Left renal pelvis (tissue), 4 donors: ENCODE measurements at places on chromosomes 11 and 22.

GRCh38 chr11:114883472-114883871, 205.1 kb downstream of the NXPE2 start:
- DNase-seq = no peak

GRCh38 chr22:39173787-39174497, 21.5 kb upstream of the CBX7 start:
- DNase-seq = no peak

DNA sequence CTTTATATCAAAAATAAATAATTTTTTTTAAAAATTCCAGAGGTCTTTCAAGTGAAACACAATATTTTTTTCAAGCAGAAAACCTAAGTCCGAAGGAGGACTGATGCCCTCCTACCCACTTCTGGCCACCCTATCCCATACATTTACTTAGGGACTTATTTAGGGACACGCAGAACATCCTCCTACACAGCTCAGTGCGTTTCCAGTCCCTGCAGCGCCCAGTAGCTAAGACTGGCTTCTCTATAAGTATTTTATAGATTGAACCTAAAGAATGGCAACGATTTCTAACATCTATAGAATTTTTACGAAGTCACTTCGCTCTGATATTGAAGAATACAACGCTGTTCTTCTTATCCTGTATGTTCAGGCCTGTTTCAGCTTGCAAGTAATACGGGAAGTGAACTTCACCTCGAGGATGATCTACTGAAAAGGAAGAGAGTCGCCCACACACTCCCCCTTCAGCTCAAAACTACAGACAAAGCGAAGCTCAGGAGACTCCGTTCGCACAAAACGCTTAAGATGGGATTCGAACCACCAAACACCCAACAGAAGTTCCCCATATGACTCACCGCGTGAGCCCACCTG, 328 bp downstream of the CHEK2 start:
- DNase-seq = no peak

DNA sequence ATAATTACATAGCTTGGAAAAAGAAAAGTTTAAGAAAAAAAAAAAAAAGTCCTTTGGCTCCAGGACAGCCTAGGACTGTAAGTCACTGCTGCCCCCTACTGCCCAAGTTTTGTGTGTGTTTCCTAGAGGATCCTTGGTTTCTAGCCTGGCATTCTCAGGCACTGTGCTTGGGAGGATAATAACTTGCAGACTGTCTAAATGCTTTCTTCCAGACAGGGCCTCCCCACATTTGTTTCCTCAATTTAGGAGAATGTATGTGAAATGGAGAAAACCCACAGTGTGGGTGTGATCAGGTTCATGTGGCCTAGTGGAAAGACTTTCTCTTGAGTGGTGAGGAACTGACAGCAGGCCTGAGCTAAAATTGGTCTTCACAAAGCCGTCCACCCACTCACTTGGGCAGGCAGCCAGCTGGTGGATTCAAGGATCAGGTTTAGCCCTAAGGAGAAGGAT, 191.0 kb downstream of the NAV2 start:
- peak; percentile 55 for DNase-seq

DNA sequence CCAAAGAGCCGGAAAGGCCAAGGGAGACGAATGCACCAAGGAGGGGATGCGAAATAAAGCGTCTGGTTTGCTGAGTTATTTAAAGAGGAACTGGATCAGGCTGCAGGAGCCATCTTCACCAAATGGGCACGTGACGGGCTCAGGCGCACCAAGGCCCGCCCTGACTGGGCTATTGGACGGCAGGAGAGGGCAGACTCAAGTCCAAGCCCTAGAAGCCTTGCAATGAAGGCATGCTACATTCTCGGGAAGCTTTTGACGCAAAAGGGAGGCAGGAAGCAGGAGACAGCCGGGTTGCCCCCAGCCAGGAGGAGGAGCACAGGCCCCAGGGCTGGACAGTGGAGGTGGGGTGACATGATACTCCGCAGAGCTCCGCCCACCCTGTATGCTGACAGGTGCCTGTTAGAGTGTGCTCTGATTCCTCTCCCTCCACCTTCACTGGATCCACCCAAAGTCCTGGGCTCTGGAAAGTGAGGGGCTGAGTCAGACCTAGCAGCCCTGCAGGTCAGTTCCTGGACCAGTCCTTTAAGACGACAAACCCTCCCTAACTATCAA, 41.5 kb upstream of the BID start:
- DNase-seq = no peak

DNA sequence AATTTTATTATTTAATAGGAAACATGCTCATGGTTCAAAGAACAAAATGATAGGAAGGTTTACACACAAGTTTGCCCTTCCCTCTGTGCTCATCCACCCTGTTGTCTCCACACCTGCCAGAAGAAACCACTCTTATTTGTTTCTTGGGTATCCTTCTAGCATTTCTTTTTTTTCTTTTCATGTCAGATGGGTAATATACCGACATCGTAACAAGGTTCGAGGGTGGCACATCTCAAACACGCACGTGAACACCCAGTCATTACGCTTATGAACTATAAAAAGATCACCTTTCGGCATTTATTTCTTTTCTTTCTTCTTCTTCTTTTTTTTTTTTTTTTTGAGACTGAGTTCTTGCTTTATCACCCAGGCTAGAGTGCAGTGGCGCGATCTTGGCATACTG, 70.5 kb downstream of the UBASH3B start:
- DNase-seq = no peak

GRCh38 chr22:30250039-30250565, 3.5 kb upstream of the LIF start:
- DNase-seq = no peak

DNA sequence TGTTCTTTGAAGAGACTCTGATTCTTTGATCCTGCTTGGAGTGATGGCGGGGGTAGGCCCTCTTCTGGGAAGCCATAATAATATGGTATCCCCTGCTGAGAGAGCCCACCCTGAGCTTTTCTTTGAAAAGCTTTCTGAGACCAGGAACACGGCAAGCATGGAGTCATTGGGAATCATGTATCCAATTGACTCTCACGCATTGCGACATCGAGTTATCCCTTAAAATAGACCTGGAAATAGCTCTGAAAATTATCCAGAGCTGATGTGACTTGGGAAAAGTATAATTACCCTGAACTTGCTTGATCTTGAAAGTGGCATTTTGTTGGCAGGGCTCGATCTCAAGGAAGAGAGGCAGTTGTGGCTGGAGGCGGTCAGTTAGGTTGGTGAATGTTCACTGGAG, 36.8 kb upstream of the MPEG1 start:
- DNase-seq = no peak

GRCh38 chr22:49712195-49712791, 115.4 kb downstream of the BRD1 start:
- peak; percentile 24 for DNase-seq

GRCh38 chr11:109306322-109306721, 115.7 kb upstream of the C11orf87 start:
- no peak for DNase-seq

DNA sequence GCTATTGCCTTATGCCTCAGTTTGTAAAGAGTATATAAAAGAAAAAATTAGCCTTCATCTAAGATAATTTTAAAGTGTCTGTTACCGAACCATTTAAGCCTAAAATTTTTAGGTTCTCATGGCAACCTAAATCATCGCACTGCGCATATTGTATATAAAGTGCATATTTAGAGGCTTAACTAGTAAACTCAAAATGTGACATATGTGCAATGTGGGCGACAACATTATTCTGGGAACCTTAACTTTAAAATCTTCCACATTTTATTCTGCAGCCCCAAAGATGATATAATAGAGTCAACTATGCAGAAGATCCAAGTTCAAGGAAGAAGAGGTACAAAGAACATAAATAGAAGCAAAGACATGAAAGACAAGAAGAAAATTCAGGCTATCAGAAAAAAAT, 23.0 kb downstream of the CELF1 start:
- no peak for DNase-seq

GRCh38 chr11:90465553-90465952, 242.7 kb upstream of the CHORDC1 start:
- DNase-seq = no peak

DNA sequence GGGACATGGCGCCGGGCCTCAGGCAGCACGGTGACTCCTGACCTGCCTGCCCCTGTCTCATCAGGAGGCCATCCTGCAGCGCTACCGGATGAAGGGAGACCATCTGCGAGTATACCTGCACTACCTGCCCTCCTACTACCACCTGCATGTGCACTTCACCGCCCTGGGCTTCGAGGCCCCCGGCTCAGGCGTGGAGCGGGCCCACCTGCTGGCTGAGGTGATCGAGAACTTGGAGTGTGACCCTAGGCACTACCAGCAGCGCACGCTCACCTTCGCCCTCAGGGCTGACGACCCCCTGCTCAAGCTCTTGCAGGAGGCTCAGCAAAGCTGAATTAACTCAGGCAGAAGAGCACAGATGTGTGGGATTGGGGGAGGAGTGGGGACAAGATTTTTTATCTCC, 10.2 kb upstream of the ST3GAL4 start:
- DNase-seq = no peak

GRCh38 chr22:19152942-19153883, 3.1 kb upstream of the GSC2 start:
- DNase-seq = no peak

- no peak for DNase-seq
These were observed 37.8 kb downstream of the PPP6R3 start for GRCh38 chr11:68498321-68498720.

DNA sequence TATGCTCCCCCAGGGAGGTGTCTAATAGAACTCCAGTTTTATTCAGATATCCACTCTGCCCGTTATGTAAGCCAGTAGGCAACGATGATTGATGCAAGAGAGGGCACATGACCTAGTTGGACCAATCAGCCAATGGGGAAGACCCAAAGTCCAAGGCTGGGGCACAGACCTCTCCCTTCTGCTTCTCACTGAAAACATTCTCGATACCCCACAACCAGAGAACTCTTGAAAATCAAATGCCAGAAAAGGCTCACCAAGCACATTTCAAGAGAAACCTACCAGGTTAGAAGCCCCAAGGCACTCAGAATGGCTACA, 7.4 kb downstream of the HIRA start:
- no peak for DNase-seq

- DNase-seq = no peak
These were observed 5.3 kb downstream of the ARVCF start for GRCh38 chr22:20011123-20011992.

DNA sequence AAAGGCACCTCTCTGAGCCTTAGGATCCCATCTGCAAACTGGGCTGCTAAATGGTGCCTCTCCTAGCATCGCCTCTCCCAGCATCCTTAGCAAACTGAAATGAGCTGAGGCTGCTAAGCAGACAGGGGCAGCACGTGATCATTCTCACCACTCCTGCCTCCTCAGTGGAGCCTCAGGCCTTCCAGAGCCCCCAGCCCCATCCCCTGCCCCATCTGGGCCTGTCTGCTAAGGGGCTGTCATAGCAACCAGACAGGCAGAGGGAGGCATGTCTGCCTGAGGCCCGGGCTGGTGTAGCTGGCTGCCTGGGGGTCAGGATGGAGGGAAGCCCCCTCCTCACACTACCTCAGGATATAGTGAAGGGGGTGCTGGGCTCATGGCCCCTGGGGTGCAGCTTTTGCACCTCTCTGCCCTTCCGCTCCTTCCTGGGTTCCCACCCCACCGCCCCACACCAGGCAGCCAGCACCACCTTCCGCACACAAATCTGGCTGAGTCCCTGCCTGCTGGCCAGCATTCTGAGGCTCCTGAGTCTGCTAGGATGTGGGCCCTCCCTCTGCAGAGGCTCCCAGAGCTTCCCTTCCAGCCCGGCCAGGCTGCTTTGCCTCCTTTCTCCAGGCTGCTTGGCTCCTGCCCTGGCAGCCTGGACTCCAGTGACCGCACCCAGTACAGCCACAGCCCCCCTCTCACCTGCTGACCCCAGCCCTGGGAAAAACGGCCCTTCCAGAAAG, 47.5 kb upstream of the TTLL12 start:
- no peak for DNase-seq

DNA sequence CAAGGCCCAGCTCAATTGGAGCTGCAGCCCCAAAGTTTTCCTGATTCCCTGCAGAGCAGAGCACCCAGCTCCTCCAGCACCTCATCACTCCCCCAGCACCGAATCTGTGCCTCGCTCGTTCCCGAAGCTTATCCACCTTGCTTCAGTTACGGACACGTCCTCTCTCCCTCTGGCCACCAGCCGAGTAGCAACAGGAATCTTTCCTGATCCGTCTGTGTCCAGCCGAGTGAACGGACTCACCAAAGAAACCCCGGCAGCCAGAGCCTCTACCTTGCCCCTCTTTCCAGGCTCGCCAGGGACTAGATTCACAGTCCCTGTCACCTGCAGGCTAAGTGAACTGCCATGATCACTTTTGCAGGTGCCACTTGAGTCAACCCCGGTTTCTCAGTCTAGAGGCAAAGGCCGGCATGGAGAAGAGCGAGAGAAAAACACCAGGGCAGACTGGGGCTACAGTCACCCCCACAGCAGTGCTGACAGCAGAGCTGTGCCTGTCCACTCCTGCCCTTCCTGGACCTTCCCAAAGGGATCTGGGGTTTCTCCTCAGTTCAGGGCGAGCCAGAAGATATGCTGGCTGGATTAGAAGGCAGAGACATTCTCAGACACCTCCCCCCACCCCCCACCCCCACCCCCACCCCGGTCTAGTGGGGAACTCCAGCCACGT, 32.3 kb downstream of the BID start:
- DNase-seq = no peak

DNA sequence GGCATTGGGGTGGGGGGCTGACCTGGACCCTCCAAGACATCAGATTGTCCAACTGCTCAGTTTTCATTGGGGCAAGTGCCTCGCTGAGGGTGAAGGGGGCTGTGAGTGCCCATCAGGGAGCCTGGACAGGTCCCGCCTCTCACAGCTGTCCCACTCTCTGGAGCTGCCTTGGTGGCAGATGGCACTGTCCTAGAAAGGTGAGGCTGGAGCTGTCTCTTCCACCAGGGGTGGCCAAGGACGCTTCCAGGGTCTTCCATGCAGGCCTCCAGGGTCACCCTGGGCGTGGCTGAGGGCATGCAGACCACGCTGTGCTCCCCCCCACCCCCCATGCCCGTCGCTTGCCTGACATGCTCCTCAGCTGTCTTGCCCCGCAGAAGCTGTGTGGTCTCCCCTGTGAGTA, 53.5 kb upstream of the CCDC188 start:
- no peak for DNase-seq

GRCh38 chr11:77884186-77884828, 63.4 kb downstream of the AAMDC start:
- DNase-seq = no peak

DNA sequence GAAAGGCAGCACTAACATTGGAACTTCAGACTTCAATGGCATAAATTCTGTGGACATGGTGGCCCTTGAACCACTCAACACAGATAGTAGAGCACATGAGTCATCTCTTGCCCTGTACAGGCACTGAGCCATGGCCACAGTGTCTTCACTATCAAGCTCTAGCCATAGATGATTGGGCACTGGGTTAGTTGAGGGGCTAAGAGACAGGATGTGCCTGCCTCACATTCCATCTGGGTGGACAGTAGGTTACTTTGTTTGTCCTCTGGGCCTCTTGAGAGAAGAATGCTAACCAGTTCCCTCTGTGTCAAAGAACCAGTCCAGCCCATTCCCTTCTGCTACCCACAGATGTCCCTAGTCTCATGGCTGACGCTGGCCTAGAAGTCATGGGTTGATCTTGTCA, 39.8 kb downstream of the OR6Q1 start:
- DNase-seq = no peak

DNA sequence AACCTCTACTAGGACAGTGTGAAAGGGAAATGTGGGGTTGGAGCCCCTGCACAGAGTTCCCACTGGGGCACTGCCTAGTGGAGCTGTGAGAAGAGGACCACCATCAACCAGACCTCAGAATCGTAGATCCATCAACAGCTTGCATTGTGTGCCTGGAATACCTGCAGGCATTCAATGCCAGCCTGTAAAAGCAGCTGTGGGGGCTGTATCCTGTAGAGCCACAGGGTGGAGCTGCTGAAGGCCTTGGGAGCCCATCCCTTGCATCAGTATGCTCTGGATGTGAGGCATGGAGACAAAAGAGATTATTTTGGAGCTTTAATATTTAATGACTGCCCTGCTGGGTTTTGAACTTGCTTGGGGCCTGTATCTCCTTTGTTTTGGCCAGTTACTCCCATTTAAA, 46.3 kb downstream of the PGR start:
- no peak for DNase-seq
